ENCODE measurements at places on chromosomes 6 and 20.
A peak's percentile ranks its signal among the peaks of the same experiment; 100 is the strongest.

GRCh38 chr6:70304616-70305015 is 1.7 kb upstream of the COL9A1 start:
- DNase-seq: no peak

DNA sequence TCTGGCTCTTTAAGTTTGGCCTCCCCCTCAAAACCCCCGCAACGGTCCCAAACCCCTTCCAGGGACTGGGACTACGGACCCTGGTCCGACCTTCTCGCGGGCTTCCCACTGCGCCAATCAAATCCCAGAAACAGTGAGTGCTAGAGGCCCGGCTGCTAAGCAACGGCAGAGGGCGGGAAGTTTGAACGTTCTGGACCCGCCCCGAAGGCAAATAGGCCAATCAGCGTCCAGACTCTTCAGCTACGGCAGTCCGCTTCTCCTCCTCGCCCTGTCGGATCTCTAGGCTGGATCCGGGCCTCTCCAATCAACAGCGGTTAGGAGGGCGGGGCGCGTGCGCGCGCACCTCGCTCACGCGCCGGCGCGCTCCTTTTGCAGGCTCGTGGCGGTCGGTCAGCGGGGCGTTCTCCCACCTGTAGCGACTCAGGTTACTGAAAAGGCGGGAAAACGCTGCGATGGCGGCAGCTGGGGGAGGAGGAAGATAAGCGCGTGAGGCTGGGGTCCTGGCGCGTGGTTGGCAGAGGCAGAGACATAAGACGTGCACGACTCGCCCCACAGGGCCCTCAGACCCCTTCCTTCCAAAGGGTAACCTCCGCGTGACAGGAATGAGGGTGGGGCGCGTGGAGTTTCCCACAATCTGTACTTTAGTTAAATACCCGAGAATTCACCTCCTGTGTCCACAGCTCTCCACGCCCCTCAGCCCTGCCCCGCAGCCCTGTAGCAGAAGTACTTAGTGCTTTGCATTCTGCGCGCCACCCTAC is at the start of gene MSH5:
Gene MSH5 (plus strand): TSS at position 367 of the 758 bp plus-strand sequence. CDS start 462 bp downstream, outside the sequence.
- DNase-seq: peak; percentile 88

- DNase-seq: no peak
These were observed 40.4 kb upstream of the CST7 start for GRCh38 chr20:24908642-24909041.

DNA sequence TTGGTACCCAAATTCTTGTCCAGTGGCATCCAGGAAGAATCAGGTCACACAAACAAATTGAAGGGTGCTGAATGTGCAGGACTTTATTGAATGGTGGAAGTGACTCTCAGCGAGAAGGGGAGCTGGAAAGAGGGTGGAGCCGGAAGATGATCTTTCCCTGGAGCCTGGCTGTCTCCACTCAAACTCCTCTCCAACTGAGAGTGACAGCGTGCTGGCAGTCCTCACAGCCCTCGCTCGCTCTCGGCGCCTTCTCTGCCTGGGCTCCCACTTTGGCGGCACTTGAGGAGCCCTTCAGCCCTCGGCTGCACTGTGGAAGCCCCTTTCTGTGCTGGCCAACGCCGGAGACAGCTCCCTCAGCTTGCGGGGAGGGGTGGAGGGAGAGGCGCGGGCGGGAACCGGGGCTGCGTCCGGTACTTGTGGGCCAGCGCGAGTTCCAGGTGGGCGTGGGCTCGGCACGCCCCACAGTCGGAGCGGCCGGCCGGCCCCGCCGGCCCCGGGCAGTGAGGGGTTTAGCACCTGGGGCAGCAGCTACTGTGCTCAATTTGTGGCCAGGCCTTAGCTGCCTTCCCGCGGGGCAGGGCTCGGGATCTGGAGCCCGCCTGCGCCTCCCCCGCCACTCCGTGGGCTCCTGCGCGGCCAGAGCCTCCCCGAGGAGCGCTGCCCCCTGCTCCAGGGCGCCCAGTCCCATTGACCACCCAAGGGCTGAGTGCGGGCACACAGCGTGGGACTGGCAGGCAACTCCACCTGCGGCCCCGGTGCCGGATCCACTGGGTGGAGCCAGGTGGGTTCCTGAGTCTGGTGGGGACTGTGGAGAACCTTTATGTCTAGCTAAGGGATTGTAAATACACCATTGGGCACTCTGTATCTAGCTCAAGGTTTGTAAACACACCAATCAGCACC is 26.7 kb upstream of the MBOAT1 start:
- DNase-seq: no peak

- DNase-seq: no peak
These were observed 12.4 kb upstream of the KIAA1755 start for GRCh38 chr20:38272961-38273360.

GRCh38 chr6:17656092-17656491 is 50.6 kb downstream of the NUP153 start:
- DNase-seq: no peak

DNA sequence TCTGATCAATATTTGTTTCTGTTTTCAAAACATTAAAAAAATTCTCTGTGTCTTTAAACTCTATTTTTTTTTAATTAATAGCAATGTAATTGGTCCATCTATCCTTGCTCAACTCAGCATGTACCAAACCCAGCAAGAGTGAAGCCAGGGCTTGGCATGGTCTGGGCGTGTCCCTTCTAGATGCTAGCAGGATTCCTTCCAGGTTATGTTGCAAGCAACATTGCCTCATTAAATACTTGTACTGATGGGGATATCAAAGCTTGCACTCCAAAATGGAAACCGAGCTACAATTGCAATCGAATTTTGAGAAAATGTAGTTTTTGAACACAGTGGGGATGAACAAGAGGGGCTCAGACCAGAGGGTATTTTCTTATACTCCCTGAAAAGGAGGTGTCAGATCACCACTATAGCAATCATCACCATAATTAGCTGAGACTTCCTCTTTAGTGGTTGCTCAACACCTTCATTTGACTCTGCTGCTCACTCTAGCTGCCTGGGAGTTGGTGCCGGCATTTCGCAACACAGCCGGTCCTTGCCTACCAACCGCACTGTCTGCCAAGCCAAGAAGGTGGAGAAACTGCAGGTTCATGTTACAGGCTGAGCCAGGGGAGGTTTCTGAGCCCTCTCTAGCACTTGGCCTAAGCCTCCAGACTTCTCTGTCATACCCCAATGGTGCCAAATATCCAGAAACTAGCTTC is 67.8 kb upstream of the RALGAPA2 start:
- no peak for DNase-seq

- no peak for DNase-seq
These were observed 298.8 kb downstream of the ZNF217 start for GRCh38 chr20:53294804-53295203.

GRCh38 chr6:10968776-10969175 is 75.3 kb downstream of the ELOVL2 start:
- DNase-seq: no peak

DNA sequence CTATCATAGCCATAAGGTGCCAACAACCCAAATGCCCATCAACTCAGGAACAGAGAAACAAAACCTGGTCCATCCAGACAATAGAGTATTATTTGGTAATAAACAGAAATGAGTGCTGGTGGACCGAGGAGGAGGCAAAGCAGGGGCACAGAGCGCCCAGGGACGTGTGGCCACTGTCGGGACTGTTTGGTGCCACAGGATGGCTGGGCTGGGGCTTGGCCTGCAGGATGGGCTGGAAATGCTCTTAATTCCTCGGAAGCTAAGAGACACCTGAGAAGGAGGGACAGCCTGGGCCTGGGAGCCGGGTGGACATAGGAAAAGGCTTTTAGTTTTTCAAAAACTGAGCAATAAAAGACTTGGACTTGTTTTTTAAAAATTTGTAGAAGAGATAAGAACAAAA is 216.4 kb downstream of the DLL1 start:
- DNase-seq: no peak

DNA sequence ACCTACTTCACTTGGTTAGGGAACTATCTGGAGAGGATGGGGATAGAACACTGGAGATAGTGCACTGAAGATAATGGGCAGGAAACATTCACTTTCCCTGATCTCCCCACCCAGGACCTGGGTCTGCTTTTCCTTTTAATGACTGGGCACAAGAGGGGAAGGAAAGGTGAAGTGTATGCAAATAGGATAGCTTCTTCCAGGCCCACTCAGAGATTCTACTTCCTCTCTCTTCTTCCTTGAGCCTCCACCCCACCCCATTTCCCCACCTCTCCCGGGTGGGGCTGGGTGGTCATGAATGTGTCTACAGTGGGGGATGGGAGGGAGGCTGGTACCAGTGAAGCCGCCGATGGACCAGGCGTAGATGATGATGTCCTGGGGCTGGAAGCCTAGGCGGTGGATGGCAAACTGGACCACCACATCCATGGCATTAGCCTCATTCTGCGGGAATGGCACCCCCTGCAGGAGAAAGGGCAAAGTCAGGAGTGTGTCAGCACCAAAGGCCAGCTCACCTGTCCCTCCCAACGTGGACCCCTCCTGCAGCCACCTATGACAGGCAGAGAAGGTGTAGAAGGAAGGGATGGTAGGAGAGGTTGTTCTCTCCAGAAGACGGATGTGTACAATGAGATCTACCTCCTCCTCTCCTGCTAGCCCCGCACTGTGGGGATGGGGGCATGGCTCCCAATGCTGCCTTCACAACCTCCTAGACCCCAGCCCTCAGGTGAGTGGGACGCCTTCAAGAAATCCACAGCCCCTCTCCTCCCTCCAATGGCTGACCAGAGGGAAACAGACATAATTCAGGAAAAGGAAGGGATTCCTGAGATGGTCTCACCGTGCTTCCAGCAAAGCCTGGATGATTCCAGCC is 8.6 kb upstream of the LY6G5C start:
- DNase-seq: no peak

- no peak for DNase-seq
These were observed 400 bp upstream of the SMAP1 start for GRCh38 chr6:70667256-70667710.

DNA sequence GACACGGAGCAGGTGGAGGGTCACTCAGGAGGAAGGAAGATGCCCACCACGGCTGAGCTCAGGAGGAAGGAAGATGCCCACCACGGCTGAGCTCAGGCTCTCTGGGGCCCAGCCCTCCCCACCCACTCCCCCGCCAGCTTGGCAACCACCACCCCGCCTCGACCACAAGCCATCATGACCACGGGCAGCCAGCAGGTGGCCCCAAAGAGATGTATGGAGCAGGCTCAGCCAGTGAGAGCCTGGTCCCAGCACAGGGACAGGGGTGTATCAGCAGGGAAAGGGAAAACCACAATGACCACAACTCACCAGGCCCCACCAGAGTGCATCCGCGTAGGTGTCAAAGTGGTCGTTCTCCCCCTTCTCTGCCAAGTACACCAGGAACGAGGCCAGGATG is 30.4 kb downstream of the KCNQ2 start:
- peak; percentile 22 for DNase-seq

DNA sequence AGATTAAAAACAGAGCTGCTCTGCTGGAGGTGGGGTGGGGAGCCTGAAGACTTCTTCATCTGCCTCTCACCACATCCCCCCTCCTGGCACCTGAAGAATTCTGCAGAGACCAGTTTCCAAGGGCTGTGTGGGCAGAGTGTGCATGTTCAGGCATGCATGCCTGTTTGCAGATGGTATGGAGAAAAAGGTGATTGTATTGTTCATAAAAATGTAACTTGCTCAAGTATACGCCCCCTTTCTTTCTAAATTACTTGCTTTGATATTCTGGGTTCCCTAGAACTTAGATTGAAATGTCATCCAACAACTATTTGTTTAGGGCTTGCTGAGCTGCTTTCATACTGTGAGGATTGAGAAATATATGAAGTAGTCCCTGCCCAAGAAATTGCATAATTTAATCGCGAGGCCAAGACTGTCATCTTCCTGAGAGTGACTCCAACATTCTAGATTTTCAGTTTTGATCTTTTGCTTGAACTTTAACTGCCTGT is 83.6 kb downstream of the LCA5 start:
- no peak for DNase-seq

- DNase-seq: no peak
These were observed 106.5 kb downstream of the HACE1 start for GRCh38 chr6:104753251-104753650.

DNA sequence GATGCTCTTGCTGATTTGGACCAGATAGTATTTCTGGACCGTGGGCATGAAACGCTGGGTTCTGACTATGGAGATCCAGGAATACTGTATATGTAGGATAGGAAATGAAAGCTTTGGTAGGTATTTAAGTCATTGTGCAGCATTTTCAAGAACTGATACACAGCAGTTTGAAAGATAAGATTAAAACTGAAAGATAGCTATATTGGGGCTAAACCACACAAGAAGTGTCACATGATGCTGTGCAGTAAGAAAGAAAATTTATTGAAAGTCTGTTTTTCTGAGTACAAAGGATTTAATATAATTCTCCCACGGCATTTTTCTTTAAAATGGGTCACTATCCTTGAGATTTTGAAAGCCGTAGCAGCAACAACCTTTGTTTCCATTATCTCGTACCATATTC is 305 bp downstream of the IL17A start:
- DNase-seq: no peak

GRCh38 chr20:24477831-24478547 is 8.6 kb downstream of the SYNDIG1 start:
- no peak for DNase-seq

- DNase-seq: no peak
These were observed 206.1 kb downstream of the TTLL2 start for GRCh38 chr6:167530951-167531350.

GRCh38 chr6:92587525-92587924 is 831.8 kb downstream of the EPHA7 start:
- DNase-seq: no peak

GRCh38 chr20:10329387-10330005 is 104.5 kb downstream of the MKKS start:
- no peak for DNase-seq

- no peak for DNase-seq
These were observed 15.0 kb downstream of the ELOVL5 start for GRCh38 chr6:53333439-53334408.

GRCh38 chr6:3803627-3804468 is 45.3 kb upstream of the FAM50B start:
- DNase-seq: no peak

- DNase-seq: no peak
These were observed 1.5 kb downstream of the ZCCHC3 start for GRCh38 chr20:298776-299391.

GRCh38 chr6:138944412-138944811 is 43.6 kb downstream of the REPS1 start:
- no peak for DNase-seq

DNA sequence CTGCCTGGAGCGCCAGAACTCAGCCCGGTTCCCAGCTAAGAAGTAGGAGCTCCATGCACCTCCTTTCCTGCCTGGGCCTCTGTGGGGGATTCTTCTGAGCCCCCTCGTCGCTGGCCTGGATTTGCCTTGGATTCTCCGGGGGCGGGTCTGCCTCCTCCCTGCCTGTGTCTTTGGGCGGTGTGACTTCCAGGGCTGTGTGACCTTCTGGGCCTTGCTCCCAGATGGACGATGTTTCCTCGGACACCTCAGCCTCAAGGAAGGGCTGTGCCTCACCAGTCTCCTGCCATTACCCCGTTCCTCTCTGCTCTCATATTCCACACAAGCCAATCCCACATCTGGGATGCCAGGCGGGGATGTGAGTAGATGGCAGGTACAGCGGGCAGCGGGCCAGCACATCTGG is 76.8 kb downstream of the ERMARD start:
- DNase-seq: no peak

Data from activated CD4-positive, CD25-positive, alpha-beta regulatory T cell (primary cell).